ENCODE measurements at places on chromosomes 5 and 9. TPM values are rescaled to one million over a fixed set of nuclear protein-coding genes. Genes with fewer than 3 reads are reported as not detected.

DNA sequence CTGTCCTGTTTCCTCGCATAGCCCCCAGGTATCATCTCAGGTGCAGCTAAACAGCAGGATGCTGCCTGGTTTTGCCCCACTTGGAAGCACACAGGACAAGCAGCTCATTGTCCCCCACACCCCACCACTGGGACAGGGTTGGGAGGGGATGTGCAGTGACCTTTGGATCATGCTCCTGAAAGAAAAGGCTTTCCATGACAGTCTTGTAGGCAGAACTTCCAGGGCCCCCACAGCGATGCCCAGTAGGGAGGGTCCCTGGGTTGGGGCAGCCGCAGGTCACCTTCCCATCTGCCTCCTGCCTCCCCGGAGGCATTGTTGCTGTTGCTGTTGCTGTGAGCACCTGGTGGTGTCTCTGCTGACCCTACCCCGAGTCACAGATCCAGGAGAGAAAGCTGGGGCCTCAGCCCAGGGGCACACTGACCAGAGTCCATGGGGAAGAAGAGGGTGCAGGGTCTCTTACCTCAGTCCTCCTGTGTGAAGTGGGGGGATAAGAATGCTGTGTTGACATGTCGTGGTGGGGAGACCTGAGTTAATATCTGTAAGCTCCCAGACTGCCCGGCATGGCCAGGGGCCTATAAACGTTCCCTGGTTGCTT is 8.5 kb downstream of the CEP72 start:
- no peak for DNase-seq
- H3K27ac ChIP-seq: no peak overlapping the region
- H3K36me3 ChIP-seq: peaks cover 12% of the 10 kb centered on the region
- H3K4me3 ChIP-seq: no peak overlapping the region

DNA sequence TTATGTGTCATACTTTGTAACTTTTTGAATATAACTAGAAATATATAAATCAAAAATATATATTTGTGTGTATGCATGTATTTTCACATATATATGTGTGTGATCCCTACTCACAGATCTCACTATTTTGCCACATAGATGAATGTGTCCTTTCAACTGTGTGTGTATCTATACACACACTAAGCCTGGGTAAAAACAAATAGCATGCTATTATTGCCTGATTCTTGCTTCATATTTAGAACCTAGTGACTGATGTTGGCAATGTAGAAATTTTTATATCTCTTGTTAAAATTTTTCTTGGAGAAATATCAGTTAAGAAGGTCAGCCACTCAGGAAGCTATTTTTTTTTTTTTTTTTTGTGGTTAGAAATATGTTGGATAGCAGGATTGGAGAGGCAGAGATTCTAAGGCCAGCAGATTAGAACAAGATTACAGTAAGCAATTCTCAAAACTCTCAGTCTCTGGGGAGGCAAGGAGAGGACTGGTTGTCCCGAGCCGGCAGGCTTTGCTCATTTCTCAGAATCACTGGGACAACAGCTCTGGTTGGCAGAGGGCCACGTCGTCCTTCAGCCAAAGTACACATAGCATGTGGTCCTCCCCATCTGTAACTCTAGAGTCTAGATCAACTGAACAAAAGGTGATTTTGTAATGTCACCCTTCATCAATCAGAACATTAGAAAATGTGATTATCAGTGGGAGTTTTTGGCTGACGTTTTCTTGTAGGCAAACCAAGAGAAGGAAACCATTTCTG is 19.7 kb downstream of the C6 start:
- no peak overlapping the region for H3K27ac ChIP-seq
- no peak for DNase-seq
- H3K4me3 ChIP-seq: no peak overlapping the region
- H3K36me3 ChIP-seq: no peaks in the 10 kb centered on the region
- no peaks in the 10 kb centered on the region for H3K4me1 ChIP-seq

DNA sequence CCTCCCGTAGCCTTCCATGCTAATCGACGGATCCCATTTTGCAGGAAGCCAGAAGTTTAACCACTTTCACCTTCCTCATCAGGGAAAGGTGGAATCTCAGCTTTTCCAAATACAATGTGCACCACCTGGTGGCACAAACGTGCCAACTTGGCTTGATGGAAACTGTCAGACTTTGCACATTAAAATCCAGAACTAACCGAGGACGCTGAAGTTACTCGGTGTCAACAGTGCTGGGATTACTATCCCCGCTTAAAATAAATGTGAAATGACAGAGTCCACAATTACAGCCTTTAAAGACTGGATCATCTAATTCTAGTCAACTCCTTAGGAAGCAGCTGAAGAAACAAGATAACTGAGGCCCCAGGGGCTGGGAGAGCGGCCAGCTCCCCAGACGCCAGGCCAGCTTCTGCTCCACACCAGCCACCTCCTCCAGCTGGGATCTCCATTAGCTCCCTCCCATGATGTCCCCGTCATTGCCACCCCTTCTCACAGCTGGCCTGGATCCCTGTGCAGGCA is 50.1 kb upstream of the RETREG1 start:
- no peaks in the 10 kb centered on the region for H3K36me3 ChIP-seq
- DNase-seq: no peak
- no peaks in the 10 kb centered on the region for H3K4me1 ChIP-seq

GRCh38 chr5:143033535-143034250 is 263.5 kb downstream of the ARHGAP26 start:
- H3K36me3 ChIP-seq: peaks cover 2% of the 10 kb centered on the region
- H3K27me3 ChIP-seq: no peaks in the 10 kb centered on the region
- DNase-seq: no peak
- H3K27ac ChIP-seq: peak overlapping the region; percentile 34
- no peak overlapping the region for H3K4me3 ChIP-seq

DNA sequence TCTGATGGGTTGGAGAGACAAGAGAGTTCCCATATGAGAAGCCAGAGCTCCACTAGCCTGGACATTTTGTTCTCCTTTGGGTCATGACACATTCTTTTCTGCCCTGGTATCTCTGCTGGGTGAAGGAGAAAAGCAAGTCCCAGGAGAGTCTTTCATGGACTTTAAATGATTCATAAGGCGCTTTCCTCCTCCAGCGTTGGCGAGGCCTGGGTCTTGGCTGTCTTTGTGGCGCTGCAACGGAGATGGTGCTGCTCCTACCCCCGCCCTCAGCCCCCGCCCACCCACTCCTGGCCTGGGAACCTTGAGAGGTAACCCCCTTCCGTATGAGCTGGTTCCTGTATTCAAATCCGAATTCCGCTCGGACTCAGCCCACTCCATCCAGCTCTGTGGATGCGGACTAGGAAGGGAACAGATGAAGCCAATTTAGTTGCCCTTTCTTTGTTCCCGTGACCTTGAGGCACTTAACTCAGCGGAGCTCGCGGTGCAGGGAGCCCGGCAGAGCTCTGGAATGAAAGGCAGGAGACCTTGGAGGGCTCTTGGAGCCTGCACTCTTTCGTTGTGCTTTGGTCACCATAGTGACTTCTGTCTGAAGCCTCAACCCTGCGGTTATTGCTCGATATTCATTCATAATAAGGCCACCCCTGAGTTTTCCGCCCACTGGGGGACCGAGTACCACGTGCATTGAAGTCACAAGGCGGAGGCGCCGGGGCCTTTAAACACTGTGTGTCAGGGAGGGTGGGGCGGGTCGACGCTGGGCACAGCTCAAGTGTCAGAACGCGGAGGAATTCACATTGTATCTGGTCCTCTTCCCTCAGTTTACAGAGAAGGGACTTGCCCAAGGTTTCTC is 14.0 kb upstream of the PWWP2A start:
- no peaks in the 10 kb centered on the region for H3K27me3 ChIP-seq
- DNase-seq: no peak
- H3K4me3 ChIP-seq: no peak overlapping the region
- no peaks in the 10 kb centered on the region for H3K4me1 ChIP-seq
- H3K36me3 ChIP-seq: no peaks in the 10 kb centered on the region
- no peak overlapping the region for H3K27ac ChIP-seq

- no peak overlapping the region for H3K27ac ChIP-seq
- no peaks in the 10 kb centered on the region for H3K4me1 ChIP-seq
- no peaks in the 10 kb centered on the region for H3K27me3 ChIP-seq
- peaks cover 17% of the 10 kb centered on the region for H3K36me3 ChIP-seq
- no peak overlapping the region for H3K4me3 ChIP-seq
- no peak for DNase-seq
Observed at GRCh38 chr9:123660691-123661466, 269.0 kb downstream of the DENND1A start.

DNA sequence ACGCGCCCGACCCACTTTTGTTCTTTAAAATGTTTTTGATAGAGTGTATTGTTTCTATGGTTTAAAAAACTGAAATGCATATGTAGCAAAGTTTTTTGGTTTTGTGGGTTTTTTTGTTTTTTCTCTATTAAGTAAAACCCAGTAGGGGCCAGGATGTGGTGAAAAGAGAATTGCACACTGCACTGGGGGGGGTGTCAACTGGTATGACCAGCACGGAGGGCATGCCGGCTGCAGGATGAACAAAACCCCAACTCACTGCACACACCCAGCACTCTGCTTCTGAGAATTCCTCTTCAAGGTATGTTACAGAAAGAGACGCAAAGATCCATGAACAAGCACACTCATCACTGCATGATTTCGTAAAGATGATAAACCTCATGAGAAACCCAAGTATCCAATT is 75.0 kb downstream of the STK10 start:
- peak overlapping the region; percentile 38 for H3K27ac ChIP-seq
- H3K36me3 ChIP-seq: peaks cover 31% of the 10 kb centered on the region
- H3K4me1 ChIP-seq: peaks cover 83% of the 10 kb centered on the region

DNA sequence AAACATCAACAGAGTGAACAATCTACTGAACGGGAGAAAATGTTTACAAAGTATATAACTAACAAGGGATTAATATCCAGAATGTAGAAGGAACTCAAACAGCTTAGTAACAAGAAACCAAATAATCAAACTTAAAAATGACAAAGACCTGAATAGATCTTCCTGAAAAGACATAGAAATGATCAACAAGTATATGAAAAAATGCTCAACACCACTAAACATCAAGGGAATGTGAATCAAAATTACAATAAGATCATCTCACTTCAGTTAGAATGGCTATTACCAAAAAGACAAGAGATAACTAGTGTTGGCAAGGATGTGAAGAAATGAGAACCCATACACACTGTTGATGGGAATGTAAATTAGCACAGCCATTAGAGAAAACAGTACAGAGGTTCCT is 218.8 kb downstream of the MCTP1 start:
- H3K27me3 ChIP-seq: no peaks in the 10 kb centered on the region
- H3K36me3 ChIP-seq: no peaks in the 10 kb centered on the region
- no peak overlapping the region for H3K27ac ChIP-seq
- no peak for DNase-seq

- no peaks in the 10 kb centered on the region for H3K4me1 ChIP-seq
- H3K27me3 ChIP-seq: peaks cover 14% of the 10 kb centered on the region
- H3K4me3 ChIP-seq: no peak overlapping the region
- DNase-seq: no peak
- no peak overlapping the region for H3K27ac ChIP-seq
- H3K36me3 ChIP-seq: no peaks in the 10 kb centered on the region
Observed at GRCh38 chr9:113785334-113785733, 90.8 kb upstream of the ZNF618 start.

- H3K27ac ChIP-seq: no peak overlapping the region
- no peak overlapping the region for H3K4me3 ChIP-seq
- H3K36me3 ChIP-seq: no peaks in the 10 kb centered on the region
- no peak for DNase-seq
Observed at GRCh38 chr9:84251921-84252320, 88.6 kb downstream of the SLC28A3 start.

- peak overlapping the region; percentile 79 for H3K4me3 ChIP-seq
- no peak for DNase-seq
- no peaks in the 10 kb centered on the region for H3K27me3 ChIP-seq
Observed at GRCh38 chr9:129490583-129491486, 130.1 kb downstream of the C9orf50 start.

DNA sequence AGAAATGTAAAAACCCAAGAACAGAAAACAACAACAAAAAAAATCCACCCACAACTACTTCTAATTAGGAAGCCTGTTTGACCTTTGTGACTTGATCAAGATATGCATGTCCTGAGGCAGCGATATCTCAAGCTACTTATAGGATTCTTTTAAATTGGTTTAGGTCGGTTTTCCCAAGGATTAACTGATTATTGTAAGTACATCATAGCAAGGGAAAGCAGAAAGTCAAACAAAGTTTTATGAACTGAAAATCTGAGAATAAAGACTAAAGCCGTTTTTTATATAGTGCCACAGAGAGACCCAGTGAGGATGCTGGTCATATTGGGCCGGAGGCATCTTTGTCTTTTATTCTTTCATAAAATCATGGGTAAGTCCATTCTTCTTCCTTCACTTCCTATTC is 72.0 kb downstream of the CD180 start:
- H3K36me3 ChIP-seq: peaks cover 11% of the 10 kb centered on the region
- H3K27ac ChIP-seq: no peak overlapping the region
- no peak for DNase-seq
- no peaks in the 10 kb centered on the region for H3K27me3 ChIP-seq
- no peaks in the 10 kb centered on the region for H3K4me1 ChIP-seq

DNA sequence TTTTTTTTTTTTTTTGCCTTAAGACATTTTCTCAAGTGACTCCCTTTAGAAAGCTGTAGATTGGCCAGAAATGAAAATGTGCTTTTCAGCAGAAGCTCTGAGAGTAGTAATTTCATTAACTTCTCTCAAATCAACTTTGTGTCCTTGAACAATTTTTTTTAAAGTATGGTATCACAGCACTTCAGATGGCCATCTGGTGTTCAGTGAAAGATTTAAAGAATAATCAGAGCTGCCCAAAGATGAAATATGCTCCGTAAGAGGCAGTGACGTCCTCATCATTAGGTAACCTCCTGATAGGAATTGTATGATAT is 43.0 kb upstream of the PCAT7 start:
- DNase-seq: no peak
- H3K4me1 ChIP-seq: no peaks in the 10 kb centered on the region
- H3K36me3 ChIP-seq: no peaks in the 10 kb centered on the region
- H3K4me3 ChIP-seq: no peak overlapping the region
- no peak overlapping the region for H3K27ac ChIP-seq

DNA sequence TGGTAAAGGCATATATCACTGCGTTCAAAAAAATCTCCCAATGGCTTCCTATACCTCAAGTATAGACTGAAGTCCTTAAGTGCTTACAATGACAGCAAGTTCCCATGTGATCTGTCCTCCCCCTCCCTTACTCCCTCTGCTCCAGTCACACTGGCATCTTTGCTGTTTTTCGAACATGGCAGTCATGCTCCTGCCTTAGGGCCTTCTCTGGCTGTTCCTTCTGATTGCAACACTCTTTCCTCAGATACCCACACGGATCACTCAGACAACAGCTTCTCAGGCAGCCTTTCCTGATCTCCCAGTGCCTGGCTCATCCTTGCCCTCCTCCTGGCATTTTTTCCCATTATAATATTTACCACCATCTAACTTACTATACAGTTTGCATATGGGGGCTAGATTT is 232.8 kb downstream of the ARHGEF28 start:
- H3K27ac ChIP-seq: no peak overlapping the region
- no peak for DNase-seq

GRCh38 chr5:28743025-28743715 is 1704.8 kb upstream of the CDH9 start:
- H3K27me3 ChIP-seq: no peaks in the 10 kb centered on the region
- H3K4me1 ChIP-seq: no peaks in the 10 kb centered on the region

VDAC1 gene
- 258 TPM for total RNA-seq

UBLCP1 gene
- total RNA-seq: 40.2 TPM

MLANA gene
- total RNA-seq: not detected

INSYN2B gene
- not detected for total RNA-seq

TMCO6 gene
- 35.0 TPM for total RNA-seq

KIF24 gene
- 7.4 TPM for total RNA-seq

TEK gene
- not detected for total RNA-seq
